ENCODE measurements at places on chromosomes 6 and 20. TPM values are rescaled to one million over a fixed set of nuclear protein-coding genes. Genes with fewer than 3 reads are reported as not detected.

The MYB gene
- total RNA-seq = 1.3 TPM

The UBD gene
- total RNA-seq = 0.49 TPM

The IRF4 gene
- total RNA-seq = 0.07 TPM

The MTFR2 gene
- total RNA-seq = 13.6 TPM

The STAU1 gene
- total RNA-seq = 62.3 TPM

Measured in A549 treated with RU486 at 1 μM for 4 hours (cell line).